Activated T-helper 2 cell treated with anti-CD3 and anti-CD28 coated beads, Interferon-gamma antibody, Interleukin-2, Interleukin-4, amounts not matched to agents 10 μg/mL and 5 μg/mL and 100 μg/mL, durations not matched to agents 14 hours and 24 hours and 36 hours (primary cell): ENCODE measurements at places on chromosomes 6 and 20.

GRCh38 chr20:16539280-16540021 is 33.8 kb downstream of the KIF16B start:
- DNase-seq, result no peak
- no peaks in the 10 kb centered on the region for H3K27me3 ChIP-seq
- H3K27ac ChIP-seq, result no peak overlapping the region
- no peaks in the 10 kb centered on the region for H3K36me3 ChIP-seq
- H3K4me1 ChIP-seq, result peaks cover 4% of the 10 kb centered on the region
- H3K4me3 ChIP-seq, result no peak overlapping the region

- peaks cover 39% of the 10 kb centered on the region for H3K27me3 ChIP-seq
- peaks cover 6% of the 10 kb centered on the region for H3K4me1 ChIP-seq
- no peak for DNase-seq
- H3K27ac ChIP-seq, result no peak overlapping the region
- H3K4me3 ChIP-seq, result no peak overlapping the region
Measured at GRCh38 chr6:30981942-30982772, 1.4 kb upstream of the MUC21 start.

GRCh38 chr6:41697861-41698781 is 37.3 kb downstream of the TFEB start:
- no peak overlapping the region for H3K27ac ChIP-seq
- H3K27me3 ChIP-seq, result no peaks in the 10 kb centered on the region
- H3K36me3 ChIP-seq, result no peaks in the 10 kb centered on the region
- no peak overlapping the region for H3K4me3 ChIP-seq

- no peaks in the 10 kb centered on the region for H3K27me3 ChIP-seq
- no peaks in the 10 kb centered on the region for H3K36me3 ChIP-seq
- H3K27ac ChIP-seq, result no peak overlapping the region
Measured at GRCh38 chr6:165762125-165762524, 99.1 kb upstream of the PDE10A start.

DNA sequence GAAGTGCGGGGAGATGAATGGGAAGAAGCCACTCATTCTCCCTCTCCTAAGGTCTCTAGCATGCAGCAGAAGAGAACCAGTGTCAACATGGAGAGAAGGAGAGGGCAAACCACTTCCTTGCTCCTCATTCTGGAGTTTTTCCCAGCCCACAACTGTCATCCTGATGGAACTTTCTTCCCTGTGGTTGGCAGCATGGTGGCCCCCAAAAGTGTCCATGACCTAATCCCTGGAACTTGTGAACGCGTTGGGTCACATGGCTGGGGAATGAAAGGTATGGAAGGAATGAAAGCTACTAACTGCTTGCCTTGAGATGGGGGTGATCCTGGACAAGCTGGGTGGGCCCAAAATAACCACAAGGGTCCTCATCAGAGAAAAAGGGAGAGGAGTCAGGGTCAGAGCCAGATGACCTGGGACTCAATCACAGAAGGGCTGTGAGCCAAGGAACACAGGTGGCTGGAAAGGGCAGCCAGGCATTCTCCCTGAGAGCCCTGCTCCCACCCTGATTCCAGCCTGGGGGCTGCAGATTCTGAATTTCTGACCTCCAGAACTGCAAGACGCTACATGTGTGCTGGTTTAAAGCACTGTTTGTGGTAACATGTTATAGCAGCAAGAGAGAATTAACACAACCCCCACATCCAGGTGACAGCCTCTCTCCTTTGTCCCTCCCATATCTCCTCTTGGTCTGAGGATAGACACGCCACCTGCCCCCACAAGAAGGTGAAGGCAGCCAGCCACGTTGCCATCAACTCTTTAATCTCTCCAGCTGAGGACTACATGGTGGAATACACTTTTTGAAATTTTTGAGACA is 63.2 kb downstream of the PYGB start:
- H3K4me1 ChIP-seq, result peaks cover 36% of the 10 kb centered on the region
- peaks cover 5% of the 10 kb centered on the region for H3K36me3 ChIP-seq
- peak overlapping the region; percentile 74 for H3K4me3 ChIP-seq
- no peak for DNase-seq

DNA sequence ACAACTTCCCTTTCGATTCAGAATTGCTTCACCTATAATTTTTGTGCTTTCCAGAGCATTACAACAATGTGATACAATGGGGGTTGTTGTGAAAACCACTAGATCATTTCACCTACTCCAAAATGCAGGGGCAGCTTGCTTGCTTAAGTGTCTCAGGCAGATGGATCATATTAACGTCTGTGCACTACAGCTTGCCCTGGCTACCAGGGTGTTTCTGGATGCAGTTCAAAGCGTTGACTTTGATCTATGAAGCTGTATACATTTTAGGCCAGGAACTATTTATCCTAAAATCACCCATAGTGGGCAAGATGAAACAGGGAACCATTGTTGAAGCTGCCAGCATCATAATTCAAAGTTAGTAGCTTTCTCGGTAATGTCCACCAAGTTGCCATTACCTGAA is 339.5 kb upstream of the HSF2 start:
- DNase-seq, result no peak
- H3K27me3 ChIP-seq, result no peaks in the 10 kb centered on the region
- H3K4me1 ChIP-seq, result no peaks in the 10 kb centered on the region
- H3K27ac ChIP-seq, result no peak overlapping the region
- no peaks in the 10 kb centered on the region for H3K36me3 ChIP-seq

GRCh38 chr20:47775841-47776240 is 9.4 kb downstream of the SULF2 start:
- no peaks in the 10 kb centered on the region for H3K4me1 ChIP-seq
- peaks cover 1% of the 10 kb centered on the region for H3K27me3 ChIP-seq

DNA sequence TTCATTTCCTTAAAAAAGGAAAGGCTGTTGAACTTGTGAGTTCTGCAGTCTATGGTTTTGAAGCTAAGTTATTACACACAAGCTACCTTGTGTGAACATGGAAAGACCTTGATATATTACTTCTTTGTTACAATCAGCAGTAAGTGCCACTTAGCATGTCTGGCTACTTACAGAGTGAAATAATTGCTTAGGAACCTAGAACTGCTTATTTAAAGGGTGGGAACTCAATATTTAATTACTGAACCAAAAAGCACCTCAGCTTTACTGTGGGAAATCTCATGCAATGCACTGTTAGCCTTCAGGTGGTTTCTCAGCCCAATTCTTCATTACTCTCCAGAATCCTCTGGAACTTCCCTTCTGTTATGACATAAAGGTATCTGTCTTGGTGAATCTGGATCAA is 17.9 kb downstream of the PERP start:
- H3K27me3 ChIP-seq, result peaks cover 9% of the 10 kb centered on the region
- DNase-seq, result no peak
- H3K4me3 ChIP-seq, result no peak overlapping the region
- H3K4me1 ChIP-seq, result peaks cover 4% of the 10 kb centered on the region
- H3K27ac ChIP-seq, result no peak overlapping the region

- H3K27ac ChIP-seq, result no peak overlapping the region
- no peaks in the 10 kb centered on the region for H3K36me3 ChIP-seq
- H3K4me1 ChIP-seq, result no peaks in the 10 kb centered on the region
Measured at GRCh38 chr6:159234102-159234553, 64.9 kb downstream of the FNDC1 start.

GRCh38 chr6:26126394-26127235 is 39.4 kb downstream of the HFE start:
- H3K36me3 ChIP-seq, result peaks cover 33% of the 10 kb centered on the region
- H3K4me1 ChIP-seq, result peaks cover 42% of the 10 kb centered on the region
- peak overlapping the region; percentile 100 for H3K4me3 ChIP-seq
- no peaks in the 10 kb centered on the region for H3K27me3 ChIP-seq
- no peak for DNase-seq

DNA sequence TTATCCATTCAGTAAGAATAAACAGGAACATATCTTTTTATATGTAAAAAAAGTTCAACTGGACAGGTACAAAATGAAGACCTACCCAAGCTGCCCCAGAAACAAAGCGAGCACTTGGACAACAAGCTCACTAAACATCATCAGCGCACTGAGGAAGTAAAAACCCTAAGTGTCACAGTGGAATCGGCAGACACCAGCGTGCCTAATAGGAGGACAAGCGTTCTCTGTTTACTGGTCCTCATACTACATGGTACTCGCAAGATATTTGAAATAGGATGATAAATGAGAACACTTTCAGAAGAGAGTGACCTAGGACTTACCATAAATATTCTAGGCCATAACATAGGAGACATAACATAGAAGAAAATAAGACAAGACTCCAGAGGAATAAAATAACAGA is 18.2 kb downstream of the MAP7 start:
- H3K4me3 ChIP-seq, result no peak overlapping the region
- H3K27me3 ChIP-seq, result peaks cover 7% of the 10 kb centered on the region
- H3K36me3 ChIP-seq, result no peaks in the 10 kb centered on the region
- H3K27ac ChIP-seq, result no peak overlapping the region
- H3K4me1 ChIP-seq, result no peaks in the 10 kb centered on the region

GRCh38 chr20:31652917-31653396 is 15.2 kb downstream of the COX4I2 start:
- no peak overlapping the region for H3K27ac ChIP-seq
- H3K36me3 ChIP-seq, result peaks cover 3% of the 10 kb centered on the region
- DNase-seq, result no peak
- no peak overlapping the region for H3K4me3 ChIP-seq
- H3K27me3 ChIP-seq, result peaks cover 3% of the 10 kb centered on the region
- no peaks in the 10 kb centered on the region for H3K4me1 ChIP-seq

GRCh38 chr6:158752613-158753012 is 66.6 kb downstream of the EZR start:
- H3K27ac ChIP-seq, result no peak overlapping the region
- DNase-seq, result no peak
- H3K4me1 ChIP-seq, result no peaks in the 10 kb centered on the region
- H3K4me3 ChIP-seq, result no peak overlapping the region
- peaks cover 77% of the 10 kb centered on the region for H3K36me3 ChIP-seq

- H3K27ac ChIP-seq, result no peak overlapping the region
- DNase-seq, result no peak
- no peak overlapping the region for H3K4me3 ChIP-seq
- no peaks in the 10 kb centered on the region for H3K27me3 ChIP-seq
Measured at GRCh38 chr6:151352410-151353396, 38.7 kb downstream of the ZBTB2 start.

GRCh38 chr6:6893701-6894100 is 214.1 kb upstream of the RREB1 start:
- no peaks in the 10 kb centered on the region for H3K36me3 ChIP-seq
- DNase-seq, result no peak
- H3K4me1 ChIP-seq, result peaks cover 2% of the 10 kb centered on the region
- no peak overlapping the region for H3K4me3 ChIP-seq

DNA sequence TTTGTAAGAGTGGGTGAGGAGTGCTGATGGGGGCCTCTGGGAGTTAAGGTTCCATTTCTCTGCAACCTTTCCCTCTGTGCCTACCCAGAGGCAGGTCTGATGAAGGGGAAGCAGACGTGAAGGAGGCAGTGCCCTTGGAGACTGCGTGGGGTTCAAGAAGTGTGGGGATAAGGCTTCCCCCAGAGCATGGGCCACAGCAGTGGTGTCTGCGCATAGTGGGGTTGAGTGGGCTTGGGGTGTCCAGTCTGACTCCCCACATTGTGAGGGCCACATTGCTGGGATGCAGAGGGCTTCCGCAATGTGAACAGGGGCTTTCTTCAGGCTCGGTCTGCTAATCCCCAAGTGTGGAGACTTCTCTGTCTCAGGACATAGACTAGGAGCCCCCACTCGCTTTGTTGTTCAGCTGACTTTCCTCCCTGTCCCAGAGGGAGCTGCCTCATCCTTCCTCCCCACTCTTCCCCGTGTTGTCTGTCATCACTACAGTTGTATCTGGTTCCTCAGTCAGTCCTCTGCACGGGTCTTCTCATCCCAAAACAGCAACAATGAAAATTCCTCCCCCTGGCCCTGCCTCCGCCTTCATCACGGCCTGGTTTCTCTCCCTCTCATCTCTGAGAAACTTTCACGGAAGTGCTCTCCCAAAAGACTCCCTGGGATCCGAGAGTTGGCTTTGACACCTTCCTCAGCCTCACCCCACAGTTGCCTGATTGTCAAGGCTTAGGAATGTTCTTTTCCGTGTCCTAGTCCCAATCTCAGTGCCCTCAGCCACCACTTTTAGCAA is 2.8 kb downstream of the EBF4 start:
- H3K27ac ChIP-seq, result no peak overlapping the region
- peaks cover 45% of the 10 kb centered on the region for H3K27me3 ChIP-seq
- DNase-seq, result no peak
- peak overlapping the region; percentile 65 for H3K4me3 ChIP-seq

DNA sequence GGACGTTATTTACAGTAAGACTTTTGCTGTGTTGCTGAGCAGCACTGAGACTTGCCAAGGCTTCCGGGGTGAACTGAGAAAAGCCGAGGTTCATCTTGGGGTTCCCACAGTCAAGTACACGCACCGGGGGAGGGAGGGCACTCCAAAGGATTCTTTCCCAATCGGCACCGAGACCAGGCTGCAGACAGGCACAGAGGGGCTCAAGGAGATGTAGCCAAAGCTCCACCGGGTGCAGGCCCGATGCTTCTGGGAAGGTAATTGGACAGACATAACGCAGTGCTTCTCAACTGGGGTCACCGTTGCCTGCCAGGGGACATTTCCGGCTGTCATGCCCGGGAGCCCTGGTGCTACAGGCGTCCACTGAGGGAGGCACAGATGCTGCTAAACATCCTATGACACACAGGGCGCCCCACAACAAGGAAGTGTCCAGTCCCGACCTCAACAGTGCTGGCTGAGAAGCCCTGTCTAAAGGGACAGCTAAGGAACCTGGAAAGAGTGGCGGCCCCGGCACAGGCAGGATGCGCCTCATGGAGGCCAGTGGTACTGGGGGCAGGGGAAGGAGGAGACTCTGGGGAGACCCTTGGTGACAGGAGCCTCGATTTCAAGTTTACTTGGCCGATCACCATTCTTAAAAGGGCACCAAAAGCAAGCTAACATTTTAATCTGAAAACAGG is 92.9 kb downstream of the RAMACL start:
- H3K4me3 ChIP-seq, result no peak overlapping the region
- no peak for DNase-seq
- H3K27me3 ChIP-seq, result no peaks in the 10 kb centered on the region
- peaks cover 6% of the 10 kb centered on the region for H3K4me1 ChIP-seq
- H3K27ac ChIP-seq, result no peak overlapping the region

DNA sequence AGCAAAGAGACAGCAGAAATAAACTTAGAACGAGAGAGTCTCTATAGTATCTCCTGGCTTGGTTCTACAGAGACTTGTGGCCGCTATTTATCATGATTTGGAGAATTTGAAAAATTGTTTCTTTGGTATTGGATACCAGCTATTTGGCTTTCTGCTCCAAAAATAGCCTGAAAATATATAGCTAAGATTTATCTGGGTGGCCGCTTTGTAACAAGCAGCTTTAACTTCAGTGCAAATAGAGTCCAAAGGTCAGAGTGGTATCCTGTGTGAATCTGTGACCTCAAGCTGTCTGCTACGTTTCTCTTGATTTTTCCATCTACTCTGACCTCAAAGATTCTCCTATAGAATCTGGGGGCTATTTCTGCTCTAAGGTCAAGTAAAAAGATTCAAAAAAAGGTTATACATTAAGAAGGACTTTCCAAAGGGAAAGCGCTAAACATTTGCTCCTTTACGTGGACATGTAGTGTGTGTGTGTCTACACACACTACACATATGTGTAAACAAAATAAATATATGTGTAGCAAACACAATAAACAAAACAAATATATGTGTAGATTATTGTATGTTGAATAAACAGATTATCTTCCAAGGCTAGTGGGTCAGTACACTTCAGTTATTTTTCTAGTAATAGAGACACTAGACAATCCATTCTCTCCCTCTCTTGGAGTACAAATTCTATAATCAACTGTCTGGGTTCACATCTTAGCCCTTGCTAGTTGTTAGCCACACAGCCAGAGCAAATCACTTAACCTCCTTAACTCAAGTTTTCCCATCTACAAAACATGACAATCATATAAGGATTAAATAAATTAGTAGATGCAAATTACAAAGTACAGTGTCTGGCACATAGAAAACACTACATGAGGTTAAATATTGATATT is 40.8 kb downstream of the CHD6 start:
- DNase-seq, result no peak
- peaks cover 29% of the 10 kb centered on the region for H3K4me1 ChIP-seq
- peaks cover 11% of the 10 kb centered on the region for H3K36me3 ChIP-seq
- no peak overlapping the region for H3K4me3 ChIP-seq
- H3K27ac ChIP-seq, result no peak overlapping the region
